ENCODE measurements at places on chromosomes 16 and 17.

DNA sequence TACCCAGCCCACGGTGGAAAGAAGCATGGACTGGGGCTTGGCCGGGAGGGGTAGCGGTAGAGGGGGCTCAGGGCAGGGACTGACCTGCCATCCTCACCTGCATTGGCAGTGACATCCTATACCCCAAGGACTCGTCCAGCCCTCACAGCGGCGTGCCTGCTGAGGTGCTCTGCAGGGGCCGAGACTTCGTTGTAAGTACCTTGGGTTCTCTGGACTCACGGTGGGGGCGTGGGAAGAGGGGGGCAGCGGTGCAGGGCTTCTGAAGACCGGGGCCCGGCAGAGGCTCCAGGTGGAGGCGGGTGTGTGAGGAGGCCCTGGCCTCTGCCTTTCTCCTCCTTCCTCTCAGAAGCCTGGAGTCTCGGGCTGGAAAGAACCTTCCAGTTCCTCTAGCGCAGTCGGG lies 25.5 kb downstream of the POLR3E start:
- DNase-seq: no peak

GRCh38 chr16:11783319-11784037 lies 13.6 kb downstream of the ZC3H7A start:
- peak; percentile 17 for DNase-seq

DNA sequence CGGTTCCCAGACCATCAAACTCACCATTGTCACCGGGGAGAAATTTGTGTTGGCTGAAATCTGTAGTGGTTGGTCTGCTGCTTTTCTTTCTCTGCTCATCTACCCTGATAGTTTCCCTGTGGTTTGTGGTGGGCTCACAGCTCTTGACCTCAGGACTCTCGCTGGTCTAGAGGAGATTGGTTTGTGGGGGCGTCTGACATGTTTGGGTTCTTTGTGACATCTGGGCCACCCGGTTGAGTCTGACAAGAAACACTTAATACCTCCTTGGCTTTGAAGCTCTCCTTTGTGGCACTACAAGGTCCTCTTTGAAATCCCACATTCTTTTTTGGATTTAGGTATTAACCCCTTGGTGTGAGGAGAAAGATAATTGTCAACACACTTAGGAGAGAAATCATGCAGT lies 662.0 kb downstream of the WWOX start:
- DNase-seq: no peak

GRCh38 chr17:21756856-21757619 lies 64.7 kb downstream of the KCNJ18 start:
- DNase-seq: no peak

- no peak for DNase-seq
Measured at GRCh38 chr16:9330095-9330494, 238.7 kb downstream of the HAPSTR1 start.

GRCh38 chr16:2159175-2159838 lies 3.7 kb downstream of the TRAF7 start:
- no peak for DNase-seq

DNA sequence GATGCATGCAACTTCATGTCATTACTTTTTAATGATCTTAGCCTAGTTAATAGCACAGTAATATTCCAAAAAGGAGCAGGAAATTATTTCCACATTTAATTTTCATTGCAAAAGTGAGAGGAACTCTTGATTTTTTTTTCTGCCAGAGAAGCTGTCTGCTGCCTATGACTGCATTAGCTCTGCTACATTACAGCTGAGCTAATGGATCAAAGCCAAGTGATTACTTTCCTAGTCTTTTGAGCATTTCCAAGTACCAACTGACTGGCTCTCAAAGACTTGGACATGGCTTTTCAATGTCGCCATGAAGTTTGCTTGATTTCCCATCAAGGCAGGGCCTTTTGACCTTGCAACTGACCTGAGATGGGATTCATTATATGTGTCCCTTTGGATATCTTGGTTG lies 356.6 kb upstream of the XYLT1 start:
- no peak for DNase-seq

- peak; percentile 8 for DNase-seq
Measured at GRCh38 chr17:4017377-4017776, 53.1 kb upstream of the ATP2A3 start.

DNA sequence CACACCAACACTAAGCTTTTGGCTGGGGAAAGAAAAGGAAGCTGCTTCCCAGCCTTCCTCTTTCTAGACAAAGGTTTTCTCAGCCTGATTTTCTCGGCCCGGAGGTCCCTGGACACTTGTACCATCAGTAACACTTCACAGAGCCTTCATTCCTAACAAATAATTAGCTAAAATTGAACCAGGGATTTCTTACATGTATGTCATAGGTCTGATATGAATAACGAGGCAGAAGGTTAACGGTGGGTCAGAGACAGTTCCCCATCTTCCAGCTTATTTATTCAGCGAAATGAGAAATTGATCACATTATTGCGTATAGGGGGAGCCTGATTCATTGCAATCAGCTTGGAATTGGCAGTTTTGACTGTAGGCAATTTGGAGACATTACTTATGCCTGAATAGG lies 142.5 kb downstream of the SALL1 start:
- no peak for DNase-seq

GRCh38 chr16:796296-797119 lies 4.0 kb downstream of the GNG13 start:
- DNase-seq: no peak

DNA sequence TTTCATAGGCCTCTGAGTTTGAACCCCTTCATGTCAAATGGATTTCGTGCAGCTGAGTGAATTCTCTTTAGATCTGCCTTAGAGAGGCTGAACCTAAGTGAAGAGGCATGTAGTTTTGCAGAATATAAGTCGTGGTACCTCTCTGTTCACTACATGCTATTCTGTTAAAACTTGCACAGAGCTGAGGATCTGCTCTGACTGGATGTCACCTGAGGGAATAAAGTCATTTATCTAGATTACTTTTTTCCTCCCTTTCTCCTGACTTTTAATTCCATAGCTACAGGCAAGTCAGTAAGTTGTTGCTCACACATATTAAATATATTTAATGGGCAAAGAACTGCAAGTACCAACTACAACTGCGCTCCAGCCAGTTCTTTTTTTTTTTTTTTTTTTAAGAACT lies 64.7 kb downstream of the WNT3 start:
- DNase-seq: no peak

DNA sequence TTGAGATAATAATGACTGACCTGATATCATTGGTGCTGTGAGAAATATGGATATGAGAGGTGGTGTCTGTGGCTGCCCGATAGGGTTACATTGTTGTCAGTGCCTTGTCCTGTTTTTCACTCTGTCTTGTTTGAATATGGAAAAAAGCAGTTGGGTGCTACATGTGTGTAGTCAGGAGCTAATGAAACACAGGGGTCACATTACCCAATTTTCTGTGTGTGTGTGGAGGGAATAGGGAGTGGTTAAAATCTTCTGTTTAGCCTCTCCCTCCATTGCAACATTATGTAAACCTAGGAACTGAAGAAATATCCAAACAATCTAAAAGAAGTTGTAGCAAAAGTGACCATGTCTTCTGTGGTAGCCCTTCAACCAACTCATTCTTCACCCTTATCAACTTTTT lies 527.7 kb upstream of the SOX9 start:
- DNase-seq: no peak

DNA sequence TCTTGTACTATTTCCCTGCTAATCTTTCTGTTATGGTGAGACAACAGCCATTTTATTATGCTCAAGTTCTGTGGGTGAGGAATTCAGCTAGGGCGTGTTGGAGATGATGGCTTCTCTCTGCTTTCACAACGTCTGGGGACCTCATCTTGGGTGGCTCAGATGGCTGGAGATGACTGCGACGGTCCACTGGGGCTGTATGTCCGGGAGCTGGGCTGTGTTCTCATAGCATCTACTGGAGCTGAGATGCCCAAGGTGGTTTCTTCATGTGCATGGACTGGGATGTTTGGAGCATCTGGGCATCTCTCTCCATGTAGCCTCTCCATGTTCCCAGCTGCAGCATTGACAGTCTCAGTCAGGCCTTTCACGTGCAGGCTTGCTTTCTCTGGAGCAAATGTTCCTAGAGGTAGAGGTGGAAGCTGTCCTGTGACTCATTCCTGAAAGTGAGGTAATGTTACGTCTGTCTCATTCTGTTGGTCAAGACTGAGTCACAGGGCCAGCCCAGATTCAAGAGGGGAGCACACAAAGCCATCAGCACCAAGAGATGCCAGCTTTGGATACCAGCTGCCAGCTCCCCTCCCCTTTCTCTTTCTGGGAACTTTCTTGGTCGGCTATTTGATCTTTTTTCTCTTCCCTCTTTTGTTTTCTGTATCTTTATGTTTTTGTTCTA lies 96.2 kb downstream of the RAP1GAP2 start:
- no peak for DNase-seq

GRCh38 chr16:11495066-11495407 lies 91.7 kb downstream of the LITAF start:
- no peak for DNase-seq

Data from hematopoietic multipotent progenitor cell treated with erythropoietin and hydrocortisone succinate and interleukin-3 and kit ligand, for 8 days (in vitro differentiated cells).